ENCODE measurements at places on chromosomes 2 and 18. TPM values are rescaled to one million over a fixed set of nuclear protein-coding genes. Genes with fewer than 3 reads are reported as not detected.

LYPD6B gene
- not detected for total RNA-seq

- no peak overlapping the region for H3K27ac ChIP-seq
- peaks cover 2% of the 10 kb centered on the region for H3K4me1 ChIP-seq
- H3K36me3 ChIP-seq = peaks cover 3% of the 10 kb centered on the region
- no peak overlapping the region for H3K4me3 ChIP-seq
- no peak for DNase-seq
- H3K27me3 ChIP-seq = peaks cover 4% of the 10 kb centered on the region
These were observed 58.4 kb downstream of the WDSUB1 start for GRCh38 chr2:159228081-159228581.

- H3K27ac ChIP-seq = no peak overlapping the region
- no peak for DNase-seq
- H3K27me3 ChIP-seq = no peaks in the 10 kb centered on the region
- no peak overlapping the region for H3K4me3 ChIP-seq
These were observed 14.7 kb downstream of the RRM2 start for GRCh38 chr2:10137053-10137843.

MLPH gene
- total RNA-seq = not detected
